ENCODE measurements at places on chromosomes 16 and 17.
A peak's percentile ranks its signal among the peaks of the same experiment; 100 is the strongest.

- no peak for DNase-seq
Measured at GRCh38 chr17:19275457-19276127, 38.4 kb downstream of the EPN2 start.

- DNase-seq: no peak
Measured at GRCh38 chr16:17307504-17307903, 163.3 kb downstream of the XYLT1 start.

DNA sequence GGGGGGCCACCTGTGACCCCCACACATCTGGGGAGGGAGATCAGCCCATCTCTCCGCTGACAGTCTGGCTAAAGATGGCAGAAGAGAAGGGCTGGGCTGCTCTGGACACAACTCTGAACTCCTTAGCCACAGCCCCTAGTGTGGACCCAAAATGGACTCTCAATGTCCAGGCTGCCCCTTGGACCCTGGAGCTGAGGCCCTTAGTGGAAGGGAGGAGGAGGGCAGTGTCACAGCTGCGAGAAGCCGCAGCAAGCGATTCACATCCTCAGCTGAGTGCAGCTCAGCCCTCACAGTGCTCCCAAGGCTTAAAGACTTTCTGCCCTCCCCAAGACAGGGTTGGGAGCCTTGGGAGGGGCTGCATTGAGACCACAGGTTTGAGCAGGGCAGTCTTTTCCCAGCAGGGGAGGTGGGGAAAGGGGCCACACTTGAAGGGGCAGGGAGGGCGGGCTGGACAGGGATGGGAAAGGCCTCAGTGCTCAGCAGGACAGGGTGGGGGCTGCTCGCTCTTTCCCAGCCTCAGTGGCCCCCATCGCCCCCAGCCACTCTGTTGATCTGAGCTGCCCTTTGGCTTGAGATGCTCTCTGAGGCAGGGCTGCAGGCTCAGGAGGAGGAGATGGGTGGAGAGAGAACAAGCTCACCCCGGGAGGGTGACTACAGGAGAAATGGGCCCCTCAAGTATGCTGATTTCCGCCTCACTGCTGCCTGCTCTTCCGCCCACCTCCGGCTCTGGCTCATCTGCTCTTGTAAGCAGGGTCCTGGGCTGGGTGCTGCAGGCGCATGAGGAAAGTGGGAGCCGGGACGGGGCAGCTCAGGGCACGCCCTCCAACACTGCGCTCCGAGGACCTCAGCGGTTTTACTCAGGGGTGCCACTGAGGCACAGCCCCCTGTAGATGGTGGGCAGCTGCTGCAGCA is 50.9 kb upstream of the MTSS2 start:
- no peak for DNase-seq

DNA sequence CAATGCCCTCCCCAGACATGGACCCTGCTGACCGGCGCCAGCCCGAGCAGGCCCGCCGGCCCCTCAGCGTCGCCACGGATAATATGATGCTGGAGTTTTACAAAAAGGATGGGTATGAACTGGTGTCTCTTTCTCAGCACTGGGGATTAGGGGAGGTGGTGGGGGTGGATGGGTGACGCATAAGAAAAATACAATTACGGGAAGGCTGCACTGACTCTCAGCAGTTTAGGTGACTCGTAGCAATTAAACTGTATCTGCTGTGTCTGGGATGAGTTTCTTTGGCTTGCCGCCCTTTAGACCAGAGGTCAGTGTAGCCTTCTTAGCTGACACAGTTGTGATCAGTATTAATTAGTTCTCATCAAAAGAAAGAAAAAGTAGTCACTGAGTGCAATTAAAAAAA is 59.0 kb downstream of the ELAC2 start:
- no peak for DNase-seq

GRCh38 chr16:75506574-75506973 is 11.3 kb upstream of the CHST6 start:
- DNase-seq: no peak

GRCh38 chr17:57366558-57367351 is 110.4 kb downstream of the MSI2 start:
- DNase-seq: no peak

DNA sequence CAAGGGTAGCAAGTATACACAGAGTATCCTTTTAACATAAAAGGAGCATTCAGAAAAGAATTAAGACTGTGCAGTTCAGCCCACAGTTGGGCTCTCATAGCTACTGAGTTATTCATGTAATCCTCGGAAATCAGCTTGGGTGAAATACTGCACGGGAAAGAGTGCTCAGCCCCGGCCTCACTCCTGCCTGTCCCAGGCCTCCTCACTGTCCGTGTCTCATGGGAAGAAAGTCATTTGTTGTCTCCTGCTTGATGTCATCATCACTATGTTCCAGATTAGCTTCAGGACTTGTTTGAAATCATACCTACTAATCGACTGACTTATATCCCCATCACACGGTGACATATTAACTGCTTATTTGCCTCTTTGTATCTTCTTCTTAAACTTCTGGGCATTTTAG is 223.3 kb upstream of the CHMP6 start:
- DNase-seq: no peak

- no peak for DNase-seq
Measured at GRCh38 chr17:76079535-76079955, 563 bp downstream of the ZACN start.

DNA sequence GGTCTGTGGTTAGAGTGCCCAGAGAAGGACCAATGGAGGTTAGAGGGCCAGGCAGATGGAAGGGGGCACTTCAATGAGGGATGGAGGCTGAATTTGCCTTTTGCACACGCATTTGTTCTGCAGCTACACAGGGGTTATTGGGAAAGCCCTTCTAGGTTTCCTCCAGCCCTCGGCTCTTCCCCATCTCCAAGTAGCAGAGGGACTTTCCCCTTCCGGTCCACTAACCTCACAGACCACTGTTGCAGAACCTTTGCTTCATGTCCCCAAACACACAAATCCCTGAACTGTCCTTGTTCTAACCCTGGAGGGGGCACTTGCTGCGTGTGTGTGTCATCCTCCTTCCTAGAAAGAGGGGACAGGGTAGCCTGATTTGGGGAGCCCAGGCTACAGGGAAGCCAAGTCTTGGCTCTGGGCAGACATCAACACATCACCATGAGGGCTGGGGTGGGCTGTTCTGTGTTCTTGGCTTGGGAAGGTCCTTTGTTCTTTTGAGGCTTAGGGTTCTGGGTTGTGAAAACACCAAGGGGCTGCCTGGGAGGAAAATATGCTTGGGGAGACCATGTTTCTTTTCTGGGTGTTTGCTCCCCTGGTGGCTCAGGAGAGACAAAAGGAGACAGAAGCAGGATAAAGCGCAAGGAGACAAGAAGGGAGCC is 7.3 kb upstream of the NR1D1 start:
- DNase-seq: no peak

- peak; percentile 90 for DNase-seq
Measured at GRCh38 chr17:78140169-78141051, 5.8 kb upstream of the C17orf99 start.

GRCh38 chr16:35637683-35638082 is 2178.3 kb downstream of the TP53TG3F start:
- no peak for DNase-seq

GRCh38 chr17:59332749-59333377 is 1.4 kb downstream of the YPEL2 start:
- DNase-seq: no peak

DNA sequence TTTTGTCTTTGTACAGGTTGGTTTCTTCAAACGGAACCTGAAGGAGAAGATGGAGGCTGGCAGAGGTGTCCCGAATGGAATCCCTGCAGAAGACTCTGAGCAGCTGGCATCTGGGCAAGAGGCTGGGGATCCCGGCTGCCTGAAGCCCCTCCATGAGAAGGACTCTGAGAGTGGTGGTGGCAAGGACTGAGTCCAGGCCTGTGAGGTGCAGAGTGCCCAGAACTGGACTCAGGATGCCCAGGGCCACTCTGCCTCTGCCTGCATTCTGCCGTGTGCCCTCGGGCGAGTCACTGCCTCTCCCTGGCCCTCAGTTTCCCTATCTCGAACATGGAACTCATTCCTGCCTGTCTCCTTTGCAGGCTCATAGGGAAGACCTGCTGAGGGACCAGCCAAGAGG is 4.9 kb downstream of the ZNF768 start:
- no peak for DNase-seq

DNA sequence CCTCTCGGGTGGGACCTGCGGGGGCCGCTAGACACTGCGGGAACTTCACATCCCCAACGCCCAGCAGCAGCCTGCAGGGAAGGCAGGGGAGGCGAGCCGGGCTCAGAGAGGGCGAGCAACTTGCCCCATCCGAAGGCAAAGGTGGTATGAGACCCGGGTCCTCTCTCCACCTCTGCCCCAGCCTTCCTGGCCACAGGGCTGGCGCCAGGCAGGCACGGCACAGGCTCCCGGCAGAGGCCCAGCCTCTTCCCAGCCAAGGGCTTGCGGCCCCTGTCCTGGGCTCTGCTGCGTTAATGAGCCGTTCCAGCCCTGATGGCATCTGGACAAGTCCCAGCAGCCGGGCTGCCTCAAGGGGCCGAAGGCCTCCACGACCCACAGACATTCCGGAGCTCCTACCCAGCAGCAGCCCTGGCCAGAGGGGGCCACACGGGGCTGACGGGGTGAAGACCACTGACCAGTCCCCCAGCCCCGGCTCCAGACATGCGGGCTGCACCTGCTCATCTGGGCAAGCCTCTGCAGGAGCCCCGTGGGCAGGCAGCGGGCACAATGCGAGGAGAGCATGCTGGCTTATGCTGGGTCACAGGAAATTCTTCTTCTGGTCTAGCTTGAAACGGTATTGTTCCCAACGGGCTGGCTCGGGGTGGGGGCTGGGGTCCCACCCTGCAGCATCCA is 1.2 kb upstream of the HS3ST6 start:
- no peak for DNase-seq

DNA sequence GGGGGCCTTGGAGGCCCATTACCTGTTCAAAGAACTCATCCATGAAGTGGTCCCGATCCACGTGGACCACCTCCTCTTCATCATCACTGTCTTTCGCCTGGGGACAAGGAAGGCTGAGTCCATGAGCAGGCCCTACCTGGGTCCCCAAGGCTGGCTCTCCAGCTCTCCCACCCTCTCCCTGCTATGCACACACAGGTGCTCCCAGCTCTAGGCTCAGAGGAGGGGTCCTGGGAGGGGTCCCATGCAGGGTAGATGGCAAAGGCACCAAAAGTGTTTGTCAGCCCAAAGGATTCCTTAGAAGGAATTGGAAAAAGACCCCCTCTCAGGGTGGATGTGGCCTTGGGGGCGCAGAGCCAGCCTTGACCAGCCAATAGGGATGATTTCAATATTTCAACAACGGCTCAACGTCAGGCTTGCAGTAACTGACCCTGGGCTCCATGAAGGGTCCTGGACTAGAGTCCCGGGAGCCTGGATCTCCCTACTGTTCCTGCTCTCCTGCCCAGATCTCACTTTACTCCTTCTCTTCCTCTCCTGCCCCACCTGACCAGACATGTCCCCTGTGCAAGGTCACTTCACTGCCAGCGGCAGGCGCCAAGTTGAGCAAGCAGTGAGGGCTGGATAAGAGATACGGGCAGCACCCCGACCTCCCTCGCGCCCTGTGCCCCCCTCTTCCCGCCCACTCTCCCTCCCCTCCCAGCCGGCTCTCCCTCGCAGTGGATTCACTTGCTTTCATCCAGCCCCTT is 8.8 kb downstream of the STX1B start:
- no peak for DNase-seq

GRCh38 chr17:74340470-74341023 is 14.5 kb downstream of the KIF19 start:
- no peak for DNase-seq

- DNase-seq: no peak
Measured at GRCh38 chr17:67113486-67113885, 69.1 kb downstream of the CACNG1 start.

DNA sequence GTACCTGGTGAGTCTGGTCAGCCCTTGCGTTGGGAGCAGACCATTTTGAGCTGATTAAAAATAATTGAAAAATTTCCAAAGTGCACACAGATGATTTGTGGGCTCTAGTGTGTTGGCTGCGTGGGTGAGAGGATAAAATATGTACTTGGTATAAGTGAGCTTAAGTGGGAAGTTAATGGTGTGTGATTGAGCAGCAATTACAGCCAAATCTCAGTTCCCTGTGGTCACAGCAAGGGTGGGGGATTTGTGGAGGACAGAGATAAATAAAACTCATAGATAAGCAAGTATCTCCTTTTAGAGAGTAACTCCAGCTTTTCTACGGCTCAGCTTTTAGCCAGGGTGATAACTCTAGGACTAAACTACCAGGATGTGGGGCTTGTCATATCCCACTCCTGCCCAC is 390.4 kb downstream of the UTP18 start:
- DNase-seq: no peak

DNA sequence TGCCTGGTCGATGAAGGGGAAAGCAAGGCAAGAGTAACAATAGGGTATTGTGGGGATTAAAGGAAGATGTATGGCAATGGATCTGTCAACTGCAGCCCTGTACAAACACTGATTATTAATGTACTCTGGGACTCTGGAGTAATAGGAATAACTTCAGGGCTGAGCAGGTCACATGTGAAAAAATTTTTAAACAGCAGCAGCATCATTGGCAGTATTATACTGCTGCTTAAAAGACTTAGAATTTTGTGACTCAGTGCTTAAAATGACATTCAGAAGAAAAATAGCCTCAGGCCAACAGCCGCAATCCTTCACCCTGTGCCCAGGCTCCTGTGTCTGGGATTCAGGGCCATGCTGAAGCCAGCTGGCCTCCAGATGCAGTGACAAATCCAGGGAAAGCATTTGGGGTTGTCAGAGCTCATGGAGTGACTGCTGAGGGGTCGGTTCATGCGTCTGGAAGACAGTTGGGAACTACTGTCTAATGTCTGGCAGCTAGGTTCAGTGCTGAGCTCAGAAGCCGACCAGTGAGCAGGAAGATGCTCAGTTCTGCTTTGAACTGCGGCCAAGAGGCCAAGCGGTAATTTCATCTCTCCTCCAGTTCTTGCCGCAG is 22.2 kb downstream of the TEX2 start:
- DNase-seq: no peak

- DNase-seq: no peak
Measured at GRCh38 chr17:38608648-38609047, 2.9 kb upstream of the SRCIN1 start.

- DNase-seq: no peak
Measured at GRCh38 chr17:68801335-68802247, 153.6 kb downstream of the ABCA8 start.

DNA sequence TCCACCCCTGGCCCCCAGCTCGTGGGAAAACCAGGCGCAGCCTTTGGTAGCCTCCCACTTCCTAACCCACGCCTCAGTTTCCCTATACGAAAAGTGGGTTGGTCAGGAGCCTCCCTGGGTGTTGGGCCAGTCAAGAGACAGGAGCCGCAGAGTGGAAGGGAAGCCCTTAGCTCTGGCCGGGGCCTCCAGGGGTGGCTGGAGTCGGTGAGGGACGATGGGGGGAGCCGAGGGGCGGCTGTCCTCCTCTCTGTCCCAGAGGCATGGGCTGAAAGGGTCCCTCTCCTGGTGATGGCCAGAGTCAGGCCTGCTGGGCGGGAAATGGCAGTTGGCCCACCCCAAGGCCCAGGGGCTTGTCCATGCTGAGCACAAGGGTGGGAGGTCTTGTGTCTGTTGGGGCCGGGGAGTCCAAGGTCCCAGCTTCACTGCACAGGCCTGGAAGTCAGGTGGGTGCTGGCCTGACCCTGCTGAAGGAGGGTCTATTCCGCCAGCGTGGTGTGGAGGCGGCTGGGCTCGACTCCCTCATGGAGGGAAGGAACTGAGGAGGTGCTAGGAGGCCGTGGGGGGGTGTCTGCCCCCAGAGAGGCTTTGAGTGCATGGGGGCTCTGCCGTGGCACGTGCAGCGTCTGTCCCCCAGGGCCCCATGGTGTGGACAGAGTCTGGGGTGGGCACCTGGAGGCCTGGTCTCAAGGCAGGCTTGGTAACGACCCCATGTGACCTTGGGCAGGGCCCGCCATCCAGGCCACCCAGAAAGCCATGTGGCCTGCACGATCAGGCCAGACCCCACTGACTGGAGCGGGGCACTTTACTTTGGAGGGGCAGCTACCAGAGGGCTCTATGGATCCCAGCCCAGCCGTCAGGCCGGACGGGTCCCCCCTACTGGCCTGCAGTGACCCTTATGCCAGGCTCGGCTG is 1.1 kb downstream of the SLC16A3 start:
- DNase-seq: no peak
